Muscle of arm (tissue), 14 donors: ENCODE measurements at places on chromosomes 5 and 9. TPM values are rescaled to one million over a fixed set of nuclear protein-coding genes. Genes with fewer than 3 reads are reported as not detected.

The PCDHB13 gene
- 2.2 TPM for polyA plus RNA-seq

The POC5 gene
- polyA plus RNA-seq, result 7.4 TPM

The ANKDD1B gene
- polyA plus RNA-seq, result 0.59 TPM

The ENTPD8 gene
- 0.27 TPM for polyA plus RNA-seq
